IMR-90 (cell line): ENCODE measurements at places on chromosomes 12 and 14.

- DNase-seq: no peak
Measured at GRCh38 chr12:53267306-53267998, 647 bp upstream of the ESPL1 start.

GRCh38 chr12:40016980-40017379 lies 88.9 kb downstream of the SLC2A13 start:
- peak; percentile 89 for DNase-seq

DNA sequence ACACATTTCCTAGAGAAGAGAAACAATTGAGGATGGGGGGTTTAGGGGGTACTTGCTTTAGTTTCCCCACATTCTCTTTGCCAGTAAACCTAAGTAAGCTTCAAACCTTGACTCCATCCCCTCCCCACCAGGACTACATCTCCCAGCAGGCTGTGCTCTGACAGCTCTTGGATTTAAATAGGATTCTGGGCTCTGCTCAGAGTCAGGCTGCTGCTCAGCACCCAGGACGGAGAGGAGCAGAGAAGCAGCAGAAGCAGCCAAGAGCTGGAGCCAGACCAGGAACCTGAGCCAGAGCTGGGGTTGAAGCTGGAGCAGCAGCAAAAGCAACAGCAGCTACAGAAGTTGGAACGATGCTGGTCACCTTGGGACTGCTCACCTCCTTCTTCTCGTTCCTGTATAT lies 20.6 kb downstream of the RDH12 start:
- peak; percentile 37 for DNase-seq

DNA sequence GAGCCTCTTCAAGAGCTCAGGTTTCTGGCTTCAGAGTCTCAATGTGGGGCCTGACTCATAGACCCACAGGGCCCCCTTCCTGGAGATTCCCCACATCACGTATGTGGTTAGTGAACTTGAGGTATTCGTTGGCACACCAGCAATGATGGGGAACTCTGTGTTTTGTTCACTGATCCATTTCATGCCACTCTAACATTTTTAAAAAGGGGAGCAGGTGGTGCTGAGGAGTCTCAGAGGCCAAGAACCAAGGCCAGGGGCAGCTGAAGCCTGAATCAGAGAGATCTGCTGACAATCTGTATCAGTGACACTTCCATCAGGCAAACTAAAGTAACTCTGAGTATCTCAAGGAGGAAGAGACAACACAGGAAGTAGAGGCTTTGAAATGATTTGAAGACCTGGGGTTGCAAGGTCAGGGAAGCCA lies 323.4 kb downstream of the VRK1 start:
- DNase-seq: no peak

GRCh38 chr12:120539303-120539702 lies 5.1 kb downstream of the RNF10 start:
- DNase-seq: peak; percentile 55

DNA sequence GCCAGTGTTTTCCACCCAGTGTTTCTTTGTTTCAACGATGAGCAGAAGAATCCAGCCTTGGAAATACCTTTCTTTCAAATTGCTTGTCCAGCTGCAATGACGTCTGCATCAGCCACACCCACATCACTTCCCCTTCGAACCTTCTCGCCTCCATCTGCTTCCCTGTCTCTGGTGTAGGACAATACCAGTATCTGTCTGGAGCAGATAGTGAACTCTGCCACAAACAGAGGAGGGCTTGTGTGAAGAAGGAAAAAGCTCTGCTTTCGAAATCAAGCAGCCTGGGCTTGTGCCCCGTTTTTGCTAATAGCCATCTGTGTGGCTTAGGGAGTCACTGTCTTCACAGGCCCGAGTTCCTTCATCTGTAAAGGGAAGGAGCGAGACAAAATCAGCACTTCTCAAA lies 415.4 kb downstream of the ZFP36L1 start:
- peak; percentile 44 for DNase-seq

DNA sequence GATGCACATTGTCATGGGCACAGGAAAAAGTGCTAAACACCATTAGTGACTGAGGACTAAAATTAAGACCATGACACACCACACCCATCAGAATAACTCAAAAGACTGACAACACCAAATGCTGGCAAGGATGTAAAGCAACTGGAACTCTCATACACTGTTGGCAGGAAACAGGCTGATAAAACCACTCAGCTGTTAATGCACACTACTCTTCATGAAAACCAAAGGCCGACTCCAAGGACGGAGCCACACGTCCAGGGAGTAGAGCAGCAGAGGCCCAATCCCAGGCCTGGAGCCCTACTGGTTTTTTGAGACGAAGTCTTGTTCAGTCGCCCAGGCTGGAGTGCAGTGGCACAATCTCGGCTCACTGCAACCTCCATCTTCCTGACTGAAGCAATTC lies 6.4 kb downstream of the RAD52 start:
- no peak for DNase-seq

DNA sequence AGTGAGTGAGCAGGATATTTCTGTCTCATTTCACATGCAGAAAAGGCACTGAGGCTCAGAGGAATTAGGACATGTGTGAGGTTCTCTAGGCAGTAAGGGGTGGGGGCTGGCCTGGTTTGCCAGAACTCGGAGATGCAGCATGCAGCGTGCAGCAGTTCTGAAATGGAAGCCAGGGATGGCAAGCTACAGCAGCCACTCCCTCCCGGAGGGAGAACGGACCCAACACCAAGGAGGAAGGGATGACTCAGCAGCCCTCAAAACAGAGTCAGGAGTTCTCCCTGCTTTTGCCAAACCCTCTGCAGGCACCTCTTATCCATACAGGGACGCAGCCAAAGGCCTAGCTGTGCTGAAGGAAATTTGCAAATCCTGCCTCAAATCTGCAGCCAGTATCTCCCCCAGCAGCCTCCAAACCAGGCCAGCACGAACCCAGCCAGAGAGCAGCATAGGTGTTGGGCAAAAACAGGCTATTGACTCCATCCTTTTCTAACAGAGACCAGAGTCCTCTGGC lies 10.3 kb upstream of the SERPINA3 start:
- DNase-seq: peak; percentile 89

GRCh38 chr14:67744046-67744445 lies 42.4 kb downstream of the RDH12 start:
- no peak for DNase-seq

GRCh38 chr12:51889216-51890132 lies 1.6 kb downstream of the ANKRD33 start:
- DNase-seq: no peak

- DNase-seq: no peak
Measured at GRCh38 chr12:99005601-99006000, 360.5 kb downstream of the APAF1 start.

DNA sequence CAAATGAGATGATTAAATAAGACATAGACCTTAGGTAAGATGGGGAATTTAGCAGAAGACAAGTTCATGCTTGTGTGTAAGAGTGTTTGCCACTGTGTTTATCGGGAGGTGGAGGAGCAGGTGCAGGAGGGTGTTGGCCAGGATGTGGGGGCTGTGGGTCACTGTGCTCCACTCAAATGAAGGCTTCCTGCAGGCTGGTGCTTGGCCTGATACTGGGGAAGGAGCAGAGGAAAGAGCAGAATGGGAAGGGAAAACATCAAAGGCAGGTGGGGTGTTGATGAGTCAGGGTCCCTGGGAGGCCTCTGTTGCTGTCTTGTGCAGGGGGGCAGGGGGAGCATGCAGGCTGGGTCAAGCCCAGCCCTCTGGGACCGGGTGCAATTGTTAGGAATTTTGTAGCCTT lies 126.5 kb downstream of the TSPAN9 start:
- DNase-seq: no peak

DNA sequence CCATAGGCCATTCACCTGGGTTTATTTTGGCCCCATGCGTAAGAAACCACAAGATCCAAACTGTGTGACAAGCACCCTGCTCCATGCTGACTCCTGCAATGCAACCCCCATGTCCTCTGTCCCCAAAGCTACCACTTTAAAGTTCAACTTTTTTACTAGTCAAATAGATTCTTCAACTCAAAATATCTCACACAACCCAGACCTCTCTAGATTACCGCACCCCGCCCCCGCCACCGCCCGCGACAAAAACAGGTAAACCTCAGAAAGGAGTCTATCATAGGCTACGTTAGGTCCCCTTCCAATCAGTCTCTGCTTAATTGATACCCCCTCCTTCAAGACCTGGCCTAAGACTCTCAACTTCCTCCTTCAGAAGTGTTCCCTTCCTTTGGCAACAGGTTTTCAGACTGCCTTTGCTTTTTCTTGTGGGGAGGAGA lies 2.2 kb downstream of the ZFP36L1 start:
- DNase-seq: no peak

- no peak for DNase-seq
Measured at GRCh38 chr12:108965886-108966285, 55.0 kb downstream of the SVOP start.

DNA sequence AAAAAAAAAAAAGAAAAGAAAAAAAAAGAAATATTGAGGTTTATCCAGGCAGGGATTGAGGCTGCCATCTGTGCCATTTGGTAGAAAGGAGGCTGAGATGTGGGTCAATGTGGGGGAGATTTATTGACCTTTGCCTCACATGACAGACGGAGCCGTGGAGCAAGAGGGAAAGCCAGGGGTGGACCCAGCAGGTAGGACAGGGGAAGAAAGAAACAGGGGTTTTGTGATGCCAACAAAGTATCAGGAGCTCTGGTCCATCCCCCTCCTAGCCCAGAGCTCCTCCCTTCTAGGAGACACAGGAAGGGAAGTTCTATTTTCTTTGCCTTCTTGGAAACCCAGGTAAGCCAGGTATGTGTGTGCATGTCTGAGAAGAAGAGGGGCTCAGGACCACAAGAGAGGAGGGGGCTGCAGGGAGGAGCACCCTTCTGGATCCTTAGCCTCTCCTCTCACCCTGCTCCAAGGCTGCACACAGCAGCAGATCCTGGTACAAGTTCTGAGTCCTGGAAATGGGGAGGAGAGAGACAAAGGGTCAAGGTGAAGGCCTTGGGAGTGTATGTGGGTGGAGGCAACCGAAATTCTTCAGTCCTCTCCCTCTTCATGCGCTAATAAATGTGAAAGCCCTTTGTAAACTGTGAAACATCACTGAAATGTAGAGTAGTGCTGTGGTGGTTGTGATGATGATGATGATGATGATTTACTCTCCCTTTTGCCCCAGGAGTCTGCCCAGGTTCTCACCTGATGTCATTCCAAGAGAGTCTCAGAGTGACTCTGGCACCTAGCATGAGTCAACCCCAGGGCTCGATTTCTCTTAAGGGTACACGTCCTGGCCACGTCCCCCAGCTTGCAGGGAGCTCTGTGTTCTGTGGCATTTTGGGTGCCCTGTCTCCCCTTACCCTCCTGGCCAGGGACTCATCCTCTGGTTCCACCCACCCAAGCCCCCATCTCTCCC lies 26.3 kb downstream of the ZFP36L1 start:
- no peak for DNase-seq

DNA sequence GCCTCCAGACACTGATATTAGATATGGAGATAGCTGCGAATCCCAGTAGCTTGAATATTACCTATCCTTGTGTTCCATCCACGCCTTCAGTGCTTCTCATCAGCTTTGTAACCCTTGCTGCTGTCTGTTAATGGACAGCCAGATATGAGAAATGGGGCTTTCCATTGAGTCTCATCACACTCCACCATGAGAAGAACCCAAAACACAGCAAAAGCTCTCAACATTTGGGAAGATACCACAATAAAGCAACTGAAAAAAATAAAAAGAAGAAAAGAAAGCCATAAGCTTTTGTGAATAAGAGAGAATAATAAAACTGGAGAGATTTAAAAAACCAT lies 225.4 kb downstream of the GALC start:
- no peak for DNase-seq

- DNase-seq: peak; percentile 60
Measured at GRCh38 chr12:91361864-91362263, 179.2 kb upstream of the DCN start.

GRCh38 chr14:100621806-100622205 lies 34.6 kb upstream of the BEGAIN start:
- no peak for DNase-seq
